Effector memory CD4-positive, alpha-beta T cell (primary cell): ENCODE measurements at places on chromosomes 7 and 10.

GRCh38 chr7:135659159-135659846, 3.0 kb upstream of the STMP1 start:
- DNase-seq: no peak

- DNase-seq: no peak
These were observed 110.6 kb downstream of the ZMIZ1 start for GRCh38 chr10:79179164-79179956.

DNA sequence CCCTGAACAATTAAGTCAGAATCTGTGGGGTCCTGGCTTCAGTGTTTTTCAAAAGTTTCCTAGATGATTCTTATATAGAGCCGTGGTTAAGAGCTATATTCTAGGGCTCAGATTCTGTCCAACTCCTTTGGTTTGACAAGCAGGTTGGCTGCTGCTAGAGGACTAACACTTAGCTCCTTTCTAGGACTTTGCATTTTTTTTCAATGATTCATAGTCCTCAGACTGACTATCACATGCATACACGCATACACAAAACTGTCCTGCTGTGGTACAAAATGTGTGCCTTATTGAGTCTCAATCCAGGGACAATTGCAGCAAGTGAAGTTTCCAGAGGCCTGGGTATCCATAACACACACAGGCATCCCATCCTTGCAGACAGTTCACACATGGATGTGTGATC, 392.0 kb downstream of the NRG3 start:
- DNase-seq: no peak

DNA sequence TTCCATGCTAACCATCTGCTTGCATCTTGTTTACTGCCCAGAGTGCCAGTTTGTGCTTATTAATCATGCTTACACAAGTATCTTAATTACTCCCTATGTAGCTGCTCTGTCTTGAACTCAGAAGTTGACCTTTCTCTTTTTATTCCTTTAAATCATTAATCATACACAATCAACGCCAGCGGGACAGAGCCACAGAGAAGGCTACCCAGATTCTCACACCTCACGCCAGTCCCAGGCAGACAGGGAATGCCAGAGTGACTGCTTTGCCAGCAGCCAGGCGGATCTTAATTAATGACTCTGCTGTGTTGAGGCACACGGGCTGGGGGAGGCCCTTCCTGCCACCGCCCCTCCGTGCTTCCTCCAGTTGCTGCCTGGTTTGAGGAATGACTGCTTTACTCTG, 229.4 kb downstream of the LRMDA start:
- no peak for DNase-seq
